ENCODE measurements at places on chromosomes 11 and 22. TPM values are rescaled to one million over a fixed set of nuclear protein-coding genes. Genes with fewer than 3 reads are reported as not detected.

PACSIN2 gene
- polyA plus RNA-seq, result 25.9 TPM

OR5P2 gene
- polyA plus RNA-seq, result not detected

LAYN gene
- 6.8 TPM for polyA plus RNA-seq

OR51I1 gene
- not detected for polyA plus RNA-seq

LGALS12 gene
- not detected for polyA plus RNA-seq

C11orf91 gene
- 0.50 TPM for polyA plus RNA-seq

OR10A2 gene
- not detected for polyA plus RNA-seq

HARBI1 gene
- 3.5 TPM for polyA plus RNA-seq

CRYBB2 gene
- not detected for polyA plus RNA-seq

WEE1 gene
- polyA plus RNA-seq, result 14.2 TPM

POU2AF1 gene
- not detected for polyA plus RNA-seq

UPK3A gene
- polyA plus RNA-seq, result not detected

All from foreskin keratinocyte (primary cell).